ENCODE measurements at places on chromosomes 7 and 10.

DNA sequence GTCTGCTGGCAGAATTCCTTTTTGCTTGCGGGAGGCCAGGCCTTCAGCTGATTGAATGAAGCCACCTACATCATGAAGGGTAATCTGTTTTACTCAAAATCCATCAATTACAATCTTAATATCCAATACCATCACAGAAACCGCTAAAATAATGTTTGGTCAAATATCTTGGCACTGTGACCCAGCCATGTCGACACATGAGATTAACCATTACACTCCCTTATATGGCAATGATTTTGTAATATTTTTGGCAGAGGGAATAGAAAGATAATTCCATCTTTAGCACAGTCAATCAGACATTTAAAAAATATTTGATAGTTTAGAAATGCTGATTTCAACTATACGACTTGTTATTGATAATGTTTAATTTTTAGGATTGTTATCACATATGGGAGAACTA lies 36.5 kb upstream of the SLC39A12 start:
- DNase-seq: no peak

DNA sequence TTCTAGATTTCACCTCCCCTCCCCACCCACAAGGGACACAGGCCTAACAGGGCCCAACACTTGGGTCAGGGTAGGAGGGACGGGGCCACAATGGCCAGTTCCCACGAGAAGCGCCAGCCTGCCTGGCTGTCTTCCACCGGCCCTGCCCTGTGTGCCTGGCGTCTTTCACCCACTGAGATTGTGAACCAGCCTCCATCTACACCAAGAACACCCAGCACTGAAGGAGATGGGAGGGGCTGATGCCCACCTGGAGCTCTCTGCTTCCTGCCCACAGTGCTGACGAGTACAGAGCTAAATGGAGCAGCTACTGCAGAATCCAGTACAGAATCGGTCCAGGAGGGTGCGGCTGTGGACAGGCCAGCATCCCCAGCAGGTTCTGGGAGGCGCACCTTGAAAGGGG lies 2.4 kb upstream of the ASIC3 start:
- no peak for DNase-seq

DNA sequence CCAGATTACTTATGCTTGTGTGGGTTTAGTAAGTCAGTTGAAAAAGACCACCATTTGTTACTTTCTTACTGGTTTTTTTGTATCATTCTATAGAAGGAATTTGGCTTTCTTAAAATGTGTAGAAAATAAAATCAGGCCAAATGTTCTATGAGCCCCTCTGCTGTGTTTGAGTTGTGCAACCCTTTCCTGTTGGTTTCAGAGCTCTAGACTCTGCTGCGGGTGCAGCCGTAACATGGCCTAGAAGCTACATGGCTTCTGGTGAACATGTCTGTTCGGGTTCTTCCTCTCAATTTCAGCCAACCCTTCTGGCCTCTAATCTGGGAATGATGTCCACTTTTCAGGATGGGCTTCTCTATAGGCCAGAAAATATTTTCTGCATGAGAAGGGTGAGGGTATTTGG lies 56.6 kb upstream of the RAB18 start:
- peak; percentile 29 for DNase-seq

DNA sequence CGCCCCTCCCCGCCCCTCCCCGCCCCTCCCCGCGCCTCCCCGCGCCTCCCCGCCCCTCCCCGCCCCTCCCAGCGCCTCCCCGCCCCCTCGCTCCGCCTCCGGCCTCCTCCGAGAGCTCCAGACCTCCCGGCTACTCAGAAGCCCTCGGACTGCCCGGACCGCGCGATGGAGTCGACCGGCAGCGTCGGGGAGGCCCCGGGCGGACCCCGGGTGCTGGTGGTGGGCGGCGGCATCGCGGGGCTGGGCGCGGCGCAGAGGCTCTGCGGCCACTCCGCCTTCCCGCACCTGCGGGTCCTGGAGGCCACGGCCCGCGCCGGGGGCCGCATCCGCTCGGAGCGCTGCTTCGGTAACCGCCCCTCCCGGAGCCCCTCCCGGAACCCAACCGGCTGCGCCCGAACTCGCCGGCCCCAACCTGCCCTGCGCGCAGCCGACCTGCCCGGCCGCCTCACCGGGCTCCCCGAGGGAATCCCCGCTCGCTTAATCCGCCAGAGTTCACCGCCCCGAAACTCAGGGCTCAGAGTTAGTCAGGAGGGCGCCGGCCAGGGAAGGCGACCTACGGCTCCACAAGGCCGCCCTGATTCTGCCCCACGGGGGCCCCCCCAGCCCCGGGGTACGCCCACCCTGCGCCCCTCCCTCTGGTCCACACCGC lies at the start of gene PAOX:
TSS of gene PAOX (plus strand) at position 111 of the 649 bp plus-strand sequence. CDS start at position 166, 55 bp downstream.
- peak; percentile 41 for DNase-seq

DNA sequence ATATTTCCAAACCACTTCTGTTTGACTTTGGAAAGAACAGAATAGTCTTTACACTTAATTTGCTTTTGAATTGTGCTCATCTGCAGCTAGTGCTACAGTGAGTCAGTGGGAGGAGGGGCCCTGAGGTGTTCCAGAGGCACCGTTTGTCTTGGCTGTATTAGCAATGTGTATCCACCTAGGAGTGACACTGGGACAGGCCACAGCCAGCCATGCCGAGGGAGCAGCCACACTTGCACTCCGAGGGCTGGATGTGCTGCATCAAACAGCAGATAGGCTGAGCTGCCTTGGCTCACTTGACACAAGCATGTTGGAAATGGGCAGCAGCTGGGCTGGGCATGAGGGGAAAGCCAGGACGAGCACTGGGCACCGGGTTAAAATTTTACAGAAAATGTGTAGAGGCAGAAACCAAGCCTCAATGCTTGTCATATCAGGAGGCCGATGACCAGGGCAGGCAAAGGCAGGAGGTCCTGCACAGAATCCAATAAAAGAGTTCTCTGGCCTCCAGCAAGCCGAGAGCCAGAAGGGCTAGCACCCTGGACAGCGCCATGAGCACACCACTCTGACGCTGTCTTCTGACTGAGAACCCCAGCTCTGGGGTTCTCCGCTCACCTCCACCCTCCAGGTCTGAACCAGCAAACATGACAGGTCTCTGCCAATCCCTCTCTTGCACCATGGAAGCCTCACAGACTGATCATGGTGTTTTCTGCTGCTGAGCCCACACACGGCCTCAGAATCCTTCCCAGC lies 163.3 kb downstream of the GRID1 start:
- DNase-seq: no peak

- DNase-seq: no peak
Observed at GRCh38 chr7:96314402-96315124, 7.3 kb downstream of the SLC25A13 start.

- no peak for DNase-seq
Observed at GRCh38 chr10:123021517-123021916, 12.7 kb downstream of the ACADSB start.

- no peak for DNase-seq
Observed at GRCh38 chr7:153447011-153447410, 605.2 kb upstream of the DPP6 start.

DNA sequence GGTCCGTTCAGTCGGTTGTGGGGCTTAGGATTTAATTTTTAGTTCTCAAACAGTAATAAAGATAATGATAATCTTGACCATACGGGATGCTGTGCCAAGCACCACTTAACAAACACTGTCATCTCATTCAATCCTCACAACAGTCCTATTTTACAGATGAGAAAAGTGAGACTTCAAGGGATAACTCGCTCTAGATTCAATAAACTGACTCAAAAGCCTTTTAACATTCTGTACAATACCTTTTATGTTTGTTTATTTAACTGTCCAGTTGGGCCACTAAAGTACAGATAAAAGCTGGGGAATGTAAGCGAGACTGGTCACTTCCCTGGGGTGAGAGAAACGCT lies 437 bp upstream of the CFAP69 start:
- no peak for DNase-seq

- DNase-seq: no peak
Observed at GRCh38 chr10:48450741-48451466, 144.4 kb downstream of the MAPK8 start.

- DNase-seq: no peak
Observed at GRCh38 chr10:24463611-24464426, 254.9 kb downstream of the KIAA1217 start.

- DNase-seq: no peak
Observed at GRCh38 chr7:110669410-110669809, 421.5 kb upstream of the LRRN3 start.

GRCh38 chr10:46223626-46224413 lies 63.0 kb upstream of the ANTXRL start:
- DNase-seq: no peak

GRCh38 chr10:15084502-15084922 lies 4.1 kb downstream of the ACBD7 start:
- DNase-seq: no peak

DNA sequence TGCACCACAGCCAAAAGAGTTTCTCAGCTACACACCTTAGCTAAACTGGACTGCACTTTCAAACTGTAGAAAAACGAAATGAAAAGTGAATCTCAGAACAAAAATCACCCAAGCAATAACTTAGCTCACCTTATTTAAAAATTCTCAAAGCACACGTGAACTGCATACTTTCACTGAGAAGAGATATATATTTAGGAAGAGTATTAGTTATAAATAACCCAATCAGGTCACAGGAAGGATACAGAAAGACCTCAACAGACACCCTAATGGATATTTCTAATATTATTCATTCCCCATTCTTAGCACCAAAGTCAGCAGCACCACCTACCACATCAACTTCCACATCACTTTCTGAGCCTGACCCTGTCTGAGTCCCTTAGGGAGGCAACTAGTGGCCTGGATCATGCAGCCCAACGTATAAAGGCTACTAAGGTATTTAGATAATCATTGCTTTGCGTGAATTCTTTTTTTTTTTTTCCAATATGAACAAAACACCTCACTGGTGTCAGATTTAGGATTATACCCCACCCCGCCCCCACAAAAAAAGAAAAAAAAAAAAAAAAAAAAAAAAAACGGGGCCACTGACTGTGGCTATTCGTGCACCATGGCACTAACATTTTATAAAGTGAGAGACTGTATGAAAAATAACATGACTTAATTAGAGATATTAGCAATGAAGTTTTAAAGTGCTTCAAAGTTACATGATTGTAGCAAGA lies 2.6 kb downstream of the ABI1 start:
- no peak for DNase-seq

DNA sequence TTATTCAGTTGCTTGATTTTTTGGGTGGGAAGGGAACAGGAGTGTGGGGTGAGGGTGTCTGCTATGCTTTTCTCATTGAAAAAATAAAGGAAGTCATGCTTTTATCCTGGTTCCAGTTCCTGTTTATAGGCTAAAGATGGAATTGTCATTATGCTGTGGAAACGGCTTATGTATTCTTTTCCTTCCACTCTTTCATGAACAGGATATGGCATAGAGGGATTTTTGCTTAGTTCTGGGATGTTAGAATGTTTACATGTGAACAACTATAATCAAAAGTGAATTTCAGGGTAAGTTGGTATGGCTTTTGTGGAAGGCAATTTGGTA lies 35.9 kb upstream of the PTPN12 start:
- no peak for DNase-seq

DNA sequence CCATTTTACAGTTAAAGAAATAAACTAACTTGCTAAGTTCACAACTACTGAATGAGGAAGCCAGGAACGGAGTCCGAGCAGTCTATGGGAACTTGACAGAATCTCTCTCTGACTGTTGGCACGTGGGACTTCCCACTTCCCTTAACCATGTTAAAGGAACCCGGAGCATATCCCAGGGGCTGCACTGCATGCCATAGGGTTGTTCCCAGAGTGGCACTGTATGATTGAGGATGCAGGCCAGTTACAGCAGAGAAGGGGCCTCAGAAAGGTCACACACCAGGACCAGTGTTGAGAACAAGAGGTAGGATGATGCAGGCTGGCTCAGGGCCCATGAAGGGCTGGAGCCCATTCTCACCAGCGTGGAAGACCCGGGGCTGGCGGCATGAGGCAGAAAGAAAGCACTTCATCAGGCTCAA lies 201.8 kb downstream of the NSUN6 start:
- no peak for DNase-seq

DNA sequence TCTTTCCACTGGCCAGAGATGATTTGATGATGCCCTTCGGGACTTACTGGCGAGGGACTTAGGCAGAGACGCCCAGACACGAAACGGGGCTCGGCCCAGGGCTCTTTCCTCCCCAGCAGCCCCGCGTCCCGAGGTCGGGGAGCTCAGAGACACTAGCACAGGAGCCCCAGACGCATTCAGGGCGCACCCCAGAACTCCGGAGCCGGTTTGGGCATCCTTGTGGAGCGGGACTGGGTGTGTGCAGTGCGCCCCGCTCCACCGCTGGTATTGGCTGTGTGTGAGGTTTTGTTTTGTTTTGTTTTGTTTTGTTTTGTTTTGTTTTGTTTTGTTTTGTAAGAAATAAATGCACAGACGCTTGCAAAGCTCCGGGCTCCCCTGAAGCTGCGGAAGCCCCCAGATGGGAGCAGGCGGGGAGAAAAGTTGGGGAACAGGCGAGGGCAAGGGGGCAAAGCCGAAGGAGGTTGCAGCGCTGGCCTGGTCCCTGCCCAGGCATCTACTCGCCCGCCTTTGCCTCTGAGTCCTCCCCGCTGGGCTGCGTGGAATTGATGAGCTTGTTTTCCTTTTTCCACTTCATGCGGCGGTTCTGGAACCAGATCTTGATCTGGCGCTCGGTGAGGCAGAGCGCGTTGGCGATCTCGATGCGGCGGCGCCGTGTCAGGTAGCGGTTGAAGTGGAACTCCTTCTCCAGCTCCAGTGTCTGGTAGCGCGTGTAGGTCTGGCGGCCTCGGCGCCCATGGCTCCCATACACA lies 1.9 kb upstream of the HOXA5 start:
- no peak for DNase-seq

- no peak for DNase-seq
Observed at GRCh38 chr7:33070831-33071230, 8.3 kb upstream of the NT5C3A start.

GRCh38 chr7:75716992-75717626 lies 21.6 kb downstream of the HIP1 start:
- no peak for DNase-seq

GRCh38 chr7:128362670-128363069 lies 1.2 kb upstream of the PRRT4 start:
- no peak for DNase-seq

GRCh38 chr7:105612806-105613205 lies 31.5 kb upstream of the EFCAB10 start:
- no peak for DNase-seq

DNA sequence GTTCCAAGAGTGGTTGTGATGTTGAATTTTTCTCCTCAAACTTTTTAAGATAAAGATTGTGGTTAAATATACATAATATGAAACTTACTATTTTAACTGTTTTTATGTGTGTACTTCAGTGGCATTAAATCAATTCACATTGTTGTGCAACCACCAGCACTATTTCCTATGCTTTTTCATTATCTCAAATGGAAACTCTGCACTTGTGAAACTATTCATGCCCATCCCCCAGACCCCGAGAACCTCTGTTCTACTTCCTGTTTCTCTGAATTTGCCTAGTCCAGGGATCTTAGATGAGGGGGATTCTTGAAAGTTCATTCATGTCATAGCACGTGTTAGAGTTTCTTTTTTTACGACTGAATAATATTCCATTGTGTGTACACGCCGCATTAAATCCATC lies 67.0 kb downstream of the WDR37 start:
- no peak for DNase-seq

GRCh38 chr7:74371381-74372341 lies 82.0 kb upstream of the GTF2IRD1 start:
- DNase-seq: no peak

GRCh38 chr10:18918532-18918931 lies 130.1 kb upstream of the MALRD1 start:
- DNase-seq: no peak

All from T-helper 2 cell (primary cell).